ENCODE measurements at places on chromosomes 4 and X. TPM values are rescaled to one million over a fixed set of nuclear protein-coding genes. Genes with fewer than 3 reads are reported as not detected.

DNA sequence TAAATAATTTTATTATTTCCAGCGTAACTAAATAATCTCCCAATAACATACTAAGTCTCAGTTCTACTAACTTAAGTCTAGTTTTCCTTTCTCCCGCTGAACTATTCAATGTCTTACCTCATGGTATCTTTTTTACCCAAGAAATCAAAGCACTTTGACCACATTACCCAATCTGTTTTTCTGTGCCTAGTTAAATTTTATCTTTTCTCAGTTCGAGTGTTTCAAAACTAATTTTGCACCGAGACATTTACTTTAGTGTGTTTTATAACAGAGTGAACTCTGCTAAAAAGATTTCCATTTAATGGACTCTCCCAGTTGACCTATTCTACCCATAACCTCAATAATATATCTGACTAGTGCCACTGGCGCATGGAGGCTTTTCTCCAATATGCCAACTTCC is 67.6 kb upstream of the IRF2 start:
- no peak for DNase-seq

DNA sequence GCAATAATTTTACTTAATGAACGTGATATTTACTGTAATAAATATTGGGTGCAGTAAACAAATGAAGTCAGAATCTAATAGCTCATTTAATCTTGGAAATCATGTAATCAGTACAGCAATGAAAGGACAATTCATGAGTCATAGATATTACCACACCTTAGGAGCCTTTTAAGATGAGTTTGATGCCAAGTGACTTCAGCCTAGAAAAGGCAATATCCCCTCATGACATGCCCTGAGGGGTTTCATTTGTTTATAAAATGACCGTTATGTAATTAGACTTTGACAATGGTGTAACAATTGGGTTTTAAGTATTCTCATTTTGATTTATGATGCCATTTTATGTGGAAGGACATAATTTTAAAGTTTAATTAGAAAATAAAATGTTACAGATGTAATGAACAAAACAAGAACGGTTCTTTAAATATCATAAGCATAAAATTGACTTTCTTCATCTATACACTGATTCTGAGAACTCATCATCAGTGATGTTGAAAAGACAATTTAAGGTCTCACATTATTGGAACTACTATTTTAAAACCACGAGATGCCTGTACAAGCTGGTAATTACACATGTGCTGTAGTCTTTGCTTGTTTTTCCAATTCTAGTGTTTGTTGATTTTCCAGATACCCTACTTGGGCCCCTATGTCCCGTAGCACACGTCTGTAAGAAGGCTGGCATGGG is 5.0 kb downstream of the FGF2 start:
- no peak for DNase-seq

GRCh38 chrX:3445806-3446490 is 99.5 kb upstream of the MXRA5 start:
- no peak for DNase-seq

The PABPC4L gene
- total RNA-seq: 0.17 TPM

DNA sequence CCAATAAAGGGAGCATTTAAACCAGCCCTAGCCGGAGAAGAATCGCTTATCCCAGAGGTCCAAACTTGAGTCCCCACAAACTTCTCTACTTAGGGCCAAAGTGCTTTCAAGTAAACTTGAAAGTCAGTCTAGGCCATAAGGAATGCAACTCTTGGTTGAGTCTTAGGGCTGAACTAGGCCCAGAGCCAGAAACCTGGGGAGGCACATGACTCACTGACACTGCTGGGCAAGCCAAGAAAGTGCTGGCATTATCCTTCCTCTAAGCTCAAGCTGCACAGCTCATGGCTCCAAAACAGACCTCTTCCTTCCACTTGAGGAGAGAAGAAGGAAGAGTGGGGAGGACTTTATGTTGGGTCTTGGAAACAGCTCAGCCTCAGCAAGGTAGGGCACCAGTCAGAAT is 1257.3 kb upstream of the DIAPH2 start:
- DNase-seq: no peak

Data from mucosa of descending colon (tissue), 3 donors.